ENCODE measurements at places on chromosomes 2 and 18. TPM values are rescaled to one million over a fixed set of nuclear protein-coding genes. Genes with fewer than 3 reads are reported as not detected.

Gene IL1R1
- 9.7 TPM for total RNA-seq

Gene CRYGC
- not detected for total RNA-seq

Gene NEMP2
- total RNA-seq, result 2.2 TPM

Gene NEU4
- total RNA-seq, result not detected

Gene NOL4
- not detected for total RNA-seq

Gene MPV17
- total RNA-seq, result 45.4 TPM

All from esophagus squamous epithelium (tissue), 5 donors.